ENCODE measurements at places on chromosomes 2 and 18.
A peak's percentile ranks its signal among the peaks of the same experiment; 100 is the strongest.

DNA sequence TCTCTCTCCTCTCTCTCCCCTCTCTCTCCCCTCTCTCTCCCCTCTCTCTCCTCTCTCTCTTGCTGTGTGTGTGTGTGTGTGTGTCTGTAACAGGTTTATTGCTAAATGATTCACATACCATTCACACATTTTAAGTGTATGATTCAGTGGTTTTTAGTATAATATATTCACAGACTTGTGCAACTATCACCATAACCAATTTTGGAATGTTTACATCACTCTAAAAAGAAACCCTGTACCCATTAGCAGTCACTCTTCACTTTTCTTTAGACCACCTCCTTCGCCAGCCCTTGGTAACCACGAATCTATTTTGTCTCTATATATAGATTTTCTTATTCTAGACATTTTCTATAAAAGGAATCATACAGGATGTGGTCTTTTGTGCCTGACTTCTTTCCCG lies 11.4 kb downstream of the THNSL2 start:
- no peaks in the 10 kb centered on the region for H3K36me3 ChIP-seq
- no peak for DNase-seq
- H3K27me3 ChIP-seq: peaks cover 58% of the 10 kb centered on the region
- H3K4me3 ChIP-seq: no peak overlapping the region

DNA sequence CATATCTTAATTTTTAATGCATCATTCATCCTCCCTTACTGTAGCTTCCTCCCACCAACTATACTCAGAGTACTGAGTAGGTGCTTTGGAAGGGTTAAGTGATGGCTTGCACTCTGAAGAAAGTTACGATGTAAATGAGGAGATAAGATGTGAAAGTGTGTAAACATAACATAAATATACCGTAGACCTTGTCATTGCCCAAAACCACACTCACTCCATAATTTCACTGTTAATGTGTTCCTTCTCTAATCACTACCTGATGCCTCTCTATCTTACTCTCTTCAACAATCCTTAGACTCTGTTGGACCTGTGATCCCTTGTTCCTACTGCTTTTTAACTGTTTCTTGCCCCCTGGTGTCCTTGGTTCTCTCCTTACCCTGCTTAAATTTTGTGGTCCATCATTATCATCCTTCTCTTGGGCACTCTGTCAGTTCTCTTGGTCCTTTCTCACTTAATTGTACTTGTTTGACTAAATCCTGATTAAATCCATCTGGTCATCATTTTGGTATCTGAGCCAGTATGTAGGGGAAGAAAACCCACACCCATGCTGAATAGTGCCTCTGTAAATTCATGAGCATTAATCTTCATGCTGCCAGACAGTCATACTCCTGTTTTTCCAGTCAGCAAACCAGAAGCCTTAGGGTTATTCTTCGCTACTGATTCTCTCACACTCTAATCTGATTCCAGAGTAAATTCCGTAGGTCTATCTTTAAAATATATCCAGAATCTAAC lies 45.0 kb downstream of the PMS1 start:
- H3K27me3 ChIP-seq: no peaks in the 10 kb centered on the region
- no peak for DNase-seq
- peaks cover 9% of the 10 kb centered on the region for H3K4me1 ChIP-seq
- H3K27ac ChIP-seq: no peak overlapping the region
- H3K36me3 ChIP-seq: no peaks in the 10 kb centered on the region

DNA sequence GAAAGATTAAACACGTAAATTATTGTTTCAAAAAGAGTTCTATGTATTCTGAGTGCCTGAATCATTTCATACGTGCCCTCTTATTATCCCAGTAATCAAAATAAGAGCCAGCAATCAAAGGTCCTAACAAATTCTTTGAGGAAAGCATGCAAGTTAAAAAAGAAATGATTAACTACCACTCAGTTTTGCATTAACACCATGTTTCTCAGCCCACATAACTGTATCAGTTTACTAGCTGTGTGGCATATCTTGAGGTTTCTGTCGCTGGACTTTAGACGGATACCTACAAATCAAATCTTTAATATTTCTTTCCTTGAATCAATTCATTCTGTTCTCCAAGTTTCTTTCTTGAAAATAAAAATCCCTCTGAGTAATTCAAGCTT lies 668.9 kb upstream of the CHAC2 start:
- peaks cover 4% of the 10 kb centered on the region for H3K36me3 ChIP-seq
- H3K4me3 ChIP-seq: peak overlapping the region; percentile 59
- H3K27me3 ChIP-seq: no peaks in the 10 kb centered on the region
- H3K4me1 ChIP-seq: peaks cover 53% of the 10 kb centered on the region
- H3K27ac ChIP-seq: peak overlapping the region; percentile 88
- no peak for DNase-seq

DNA sequence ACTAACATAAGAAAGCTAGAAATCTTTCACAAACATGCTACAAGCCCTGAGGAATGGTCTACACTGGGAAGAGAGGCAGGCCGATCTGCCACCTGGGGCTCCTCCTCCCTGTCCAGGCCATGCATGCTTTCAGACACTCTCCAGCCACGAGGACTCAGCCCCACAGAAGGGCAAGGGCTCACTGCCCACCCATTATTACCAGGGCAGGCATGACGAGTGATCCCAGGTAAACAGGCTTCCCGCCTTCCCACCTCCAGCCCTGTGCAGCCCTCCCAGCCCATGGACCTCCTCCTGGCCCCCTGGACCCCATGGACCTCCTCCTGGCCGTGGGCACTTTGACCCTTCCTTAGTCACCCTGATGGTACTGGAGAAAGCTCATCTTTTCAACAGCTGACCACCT lies 75.8 kb upstream of the TEX51 start:
- H3K27ac ChIP-seq: no peak overlapping the region
- H3K4me1 ChIP-seq: no peaks in the 10 kb centered on the region
- no peaks in the 10 kb centered on the region for H3K36me3 ChIP-seq
- H3K27me3 ChIP-seq: peaks cover 19% of the 10 kb centered on the region

GRCh38 chr2:102070058-102070642 lies 72.4 kb upstream of the IL1R1 start:
- H3K36me3 ChIP-seq: peaks cover 6% of the 10 kb centered on the region
- no peak overlapping the region for H3K4me3 ChIP-seq
- no peaks in the 10 kb centered on the region for H3K27me3 ChIP-seq
- H3K4me1 ChIP-seq: peaks cover 23% of the 10 kb centered on the region

GRCh38 chr2:212337036-212337435 lies 201.6 kb downstream of the ERBB4 start:
- no peaks in the 10 kb centered on the region for H3K4me1 ChIP-seq
- no peak overlapping the region for H3K4me3 ChIP-seq
- H3K36me3 ChIP-seq: no peaks in the 10 kb centered on the region
- no peak overlapping the region for H3K27ac ChIP-seq

- H3K27ac ChIP-seq: no peak overlapping the region
- DNase-seq: no peak
- H3K27me3 ChIP-seq: no peaks in the 10 kb centered on the region
- H3K36me3 ChIP-seq: no peaks in the 10 kb centered on the region
These were observed 80.1 kb upstream of the CREB1 start for GRCh38 chr2:207449642-207450165.

- H3K4me1 ChIP-seq: no peaks in the 10 kb centered on the region
- no peak overlapping the region for H3K4me3 ChIP-seq
- no peak for DNase-seq
- H3K36me3 ChIP-seq: peaks cover 75% of the 10 kb centered on the region
- no peak overlapping the region for H3K27ac ChIP-seq
- no peaks in the 10 kb centered on the region for H3K27me3 ChIP-seq
These were observed 24.0 kb downstream of the C2orf49 start for GRCh38 chr2:105361102-105361889.

- no peak for DNase-seq
- H3K4me3 ChIP-seq: no peak overlapping the region
- no peaks in the 10 kb centered on the region for H3K36me3 ChIP-seq
- no peaks in the 10 kb centered on the region for H3K4me1 ChIP-seq
These were observed 876.1 kb upstream of the FAM98A start for GRCh38 chr2:34475156-34475555.

DNA sequence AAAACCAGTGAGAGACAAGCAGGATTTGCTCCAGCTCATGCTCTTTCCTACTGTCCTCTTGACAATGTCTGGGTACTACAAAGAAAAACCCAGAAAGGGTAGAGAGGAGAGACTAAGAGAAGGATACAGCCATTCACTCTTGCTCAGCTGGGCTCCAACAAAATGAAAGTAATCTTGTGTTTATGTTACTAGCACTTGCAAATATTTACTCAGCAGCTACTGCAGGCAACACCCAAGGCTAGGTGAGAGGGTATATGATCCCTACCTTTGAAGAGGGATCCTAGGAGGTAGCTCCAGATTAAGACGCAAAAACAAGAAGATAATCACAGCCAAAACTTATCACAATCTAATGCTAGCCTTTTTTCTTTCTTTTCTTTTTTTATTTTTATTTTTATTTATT lies 329.6 kb upstream of the ACVR2A start:
- no peak overlapping the region for H3K4me3 ChIP-seq
- H3K4me1 ChIP-seq: no peaks in the 10 kb centered on the region

DNA sequence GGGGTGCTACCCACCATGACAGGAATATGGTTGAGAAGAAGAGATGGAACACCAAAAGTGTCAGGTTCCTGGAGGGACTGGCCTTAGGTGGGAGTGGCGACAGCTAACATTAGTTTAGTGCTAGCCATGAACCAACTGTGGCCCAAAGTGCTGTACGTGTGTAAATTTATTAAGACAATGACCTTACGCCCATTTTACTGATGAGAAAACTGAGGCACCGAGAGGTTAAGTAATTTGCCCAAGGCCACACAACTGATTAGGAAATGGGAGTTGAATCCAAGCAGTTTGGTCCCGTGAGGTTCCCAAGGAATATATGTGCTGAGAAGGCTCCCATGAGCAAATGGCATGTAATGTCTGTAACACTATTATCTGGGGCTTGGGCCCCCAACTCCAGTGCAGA lies 109.5 kb upstream of the SLC1A4 start:
- peaks cover 24% of the 10 kb centered on the region for H3K4me1 ChIP-seq
- H3K27ac ChIP-seq: no peak overlapping the region
- no peak overlapping the region for H3K4me3 ChIP-seq
- no peaks in the 10 kb centered on the region for H3K27me3 ChIP-seq
- no peak for DNase-seq
- H3K36me3 ChIP-seq: no peaks in the 10 kb centered on the region

- DNase-seq: no peak
- H3K36me3 ChIP-seq: no peaks in the 10 kb centered on the region
- H3K4me1 ChIP-seq: peaks cover 9% of the 10 kb centered on the region
- H3K27me3 ChIP-seq: no peaks in the 10 kb centered on the region
These were observed 37.0 kb downstream of the FIGN start for GRCh38 chr2:163698857-163699256.

DNA sequence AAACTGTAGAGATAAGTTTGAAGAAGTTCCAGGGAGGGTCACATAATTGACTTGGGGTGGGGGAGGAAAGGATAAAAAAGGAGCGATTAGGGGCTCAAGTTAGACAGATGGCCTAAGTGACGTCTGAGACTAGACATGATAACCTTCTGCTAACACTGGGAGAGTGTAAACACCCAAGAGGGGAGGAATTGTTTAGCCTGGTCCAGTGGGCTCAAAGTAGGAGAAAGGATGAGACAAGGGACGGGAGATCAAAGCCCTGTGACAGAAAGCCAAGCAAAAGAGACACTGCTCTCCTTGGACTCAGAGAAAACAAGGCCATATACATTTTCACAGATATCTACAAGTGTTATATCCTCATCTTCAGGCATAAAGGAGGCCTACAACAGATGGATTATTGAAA lies 45.5 kb upstream of the IHH start:
- no peak overlapping the region for H3K27ac ChIP-seq
- peaks cover 2% of the 10 kb centered on the region for H3K4me1 ChIP-seq
- no peaks in the 10 kb centered on the region for H3K27me3 ChIP-seq
- no peaks in the 10 kb centered on the region for H3K36me3 ChIP-seq

- peaks cover 18% of the 10 kb centered on the region for H3K4me1 ChIP-seq
- H3K27ac ChIP-seq: no peak overlapping the region
- H3K27me3 ChIP-seq: no peaks in the 10 kb centered on the region
These were observed 14.0 kb upstream of the CREG2 start for GRCh38 chr2:101401326-101401665.

- no peak overlapping the region for H3K4me3 ChIP-seq
- no peaks in the 10 kb centered on the region for H3K4me1 ChIP-seq
- no peak for DNase-seq
- no peaks in the 10 kb centered on the region for H3K36me3 ChIP-seq
These were observed 18.4 kb upstream of the TCF7L1 start for GRCh38 chr2:85114586-85115330.

DNA sequence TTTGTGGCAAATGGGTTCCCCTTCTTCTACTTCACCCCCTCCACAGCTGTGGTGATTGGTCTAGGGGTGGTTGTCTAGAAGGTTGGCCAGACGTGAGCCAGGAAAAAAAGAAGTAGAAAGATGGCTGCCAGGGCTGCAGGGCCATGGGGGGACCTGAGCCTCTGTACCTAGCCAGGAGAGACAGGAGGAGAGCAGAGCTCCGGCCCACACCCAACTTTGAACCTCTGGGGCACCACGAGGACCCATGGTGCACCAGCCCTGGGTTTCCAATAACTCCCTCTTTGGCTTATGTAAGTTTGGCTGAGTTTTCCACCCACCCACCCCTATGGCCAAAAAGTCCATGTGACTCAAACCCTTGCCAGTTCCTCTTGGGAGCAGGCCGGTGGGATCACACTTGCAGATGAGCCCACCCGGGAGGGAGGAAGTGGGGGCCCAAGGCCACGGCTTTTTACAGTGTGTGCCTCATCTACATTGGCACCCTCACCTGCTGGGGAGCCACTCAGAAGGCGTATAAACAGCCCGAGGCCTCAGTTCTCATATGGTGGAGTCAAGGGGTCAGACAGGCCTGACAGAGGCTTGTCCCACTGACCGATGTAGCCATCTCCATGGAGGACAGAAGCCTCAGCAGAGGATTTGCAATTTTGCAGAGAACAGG lies 293.1 kb upstream of the HDAC4 start:
- no peak overlapping the region for H3K27ac ChIP-seq
- no peaks in the 10 kb centered on the region for H3K36me3 ChIP-seq
- H3K4me3 ChIP-seq: no peak overlapping the region
- H3K27me3 ChIP-seq: peaks cover 69% of the 10 kb centered on the region
- no peaks in the 10 kb centered on the region for H3K4me1 ChIP-seq

DNA sequence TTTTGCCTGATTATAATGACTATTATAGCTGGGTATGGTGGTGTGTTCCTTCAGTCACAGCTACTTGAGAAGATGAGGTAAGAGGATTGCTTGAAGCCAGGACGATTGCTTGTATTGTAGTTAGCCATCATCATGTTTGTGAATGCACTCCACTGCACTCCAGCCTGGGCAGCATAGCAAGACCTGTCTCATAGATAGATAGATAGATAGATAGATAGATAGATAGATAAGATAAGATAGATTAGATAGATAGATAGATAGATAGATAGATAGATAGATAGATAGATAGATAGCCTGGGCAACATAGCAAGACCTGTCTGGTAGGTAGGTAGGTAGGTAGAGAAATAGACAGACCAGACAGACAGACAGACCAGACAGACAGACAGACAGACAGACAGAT lies 127.3 kb downstream of the MGAT5 start:
- DNase-seq: no peak
- H3K27ac ChIP-seq: peak overlapping the region; percentile 46
- H3K4me3 ChIP-seq: no peak overlapping the region
- no peaks in the 10 kb centered on the region for H3K36me3 ChIP-seq

DNA sequence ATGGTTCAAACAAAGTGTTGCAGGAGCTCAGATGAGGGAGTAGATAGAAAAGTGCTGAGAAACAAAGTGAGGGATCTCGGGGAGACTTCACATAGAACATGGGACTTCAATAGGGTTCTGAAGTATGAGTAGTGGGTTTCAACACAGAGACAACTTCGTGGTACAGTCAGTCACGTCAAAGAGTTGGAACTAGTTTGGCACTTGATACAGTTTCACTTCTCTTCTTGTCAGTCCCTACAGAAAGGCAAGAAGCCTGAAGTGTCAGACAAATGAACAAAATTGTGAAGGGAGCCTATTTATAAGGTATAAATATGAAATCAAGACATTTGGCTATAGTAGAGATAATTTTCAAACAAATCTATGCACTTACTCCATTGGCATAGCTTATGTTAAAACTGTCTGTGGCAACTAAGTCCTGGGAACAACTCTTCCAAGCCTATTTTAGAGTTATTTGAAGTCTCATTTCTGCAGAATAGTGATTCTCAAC lies 338.0 kb downstream of the TDRD15 start:
- no peak overlapping the region for H3K27ac ChIP-seq
- no peaks in the 10 kb centered on the region for H3K36me3 ChIP-seq
